ENCODE measurements at places on chromosomes 3 and 15.

DNA sequence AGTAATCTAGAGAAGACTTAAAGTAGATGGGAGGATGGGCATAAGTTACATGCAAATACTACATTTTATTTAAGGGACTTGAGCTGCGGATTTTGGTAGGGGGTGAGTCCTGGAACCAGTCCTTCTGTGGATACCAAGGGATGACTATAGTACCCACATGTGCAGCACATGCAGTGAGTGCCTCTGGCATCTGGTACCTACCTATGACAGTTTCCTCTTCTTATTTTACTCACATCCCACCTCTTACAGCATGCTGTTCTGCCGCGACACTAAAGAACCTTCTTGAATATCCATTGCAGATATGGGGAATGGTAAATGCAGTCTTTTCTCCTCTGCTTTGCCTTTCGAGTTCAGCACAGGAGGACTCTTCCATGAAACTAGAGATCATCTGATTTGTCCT, 1.7 kb downstream of the TSEN2 start:
- no peak for DNase-seq

DNA sequence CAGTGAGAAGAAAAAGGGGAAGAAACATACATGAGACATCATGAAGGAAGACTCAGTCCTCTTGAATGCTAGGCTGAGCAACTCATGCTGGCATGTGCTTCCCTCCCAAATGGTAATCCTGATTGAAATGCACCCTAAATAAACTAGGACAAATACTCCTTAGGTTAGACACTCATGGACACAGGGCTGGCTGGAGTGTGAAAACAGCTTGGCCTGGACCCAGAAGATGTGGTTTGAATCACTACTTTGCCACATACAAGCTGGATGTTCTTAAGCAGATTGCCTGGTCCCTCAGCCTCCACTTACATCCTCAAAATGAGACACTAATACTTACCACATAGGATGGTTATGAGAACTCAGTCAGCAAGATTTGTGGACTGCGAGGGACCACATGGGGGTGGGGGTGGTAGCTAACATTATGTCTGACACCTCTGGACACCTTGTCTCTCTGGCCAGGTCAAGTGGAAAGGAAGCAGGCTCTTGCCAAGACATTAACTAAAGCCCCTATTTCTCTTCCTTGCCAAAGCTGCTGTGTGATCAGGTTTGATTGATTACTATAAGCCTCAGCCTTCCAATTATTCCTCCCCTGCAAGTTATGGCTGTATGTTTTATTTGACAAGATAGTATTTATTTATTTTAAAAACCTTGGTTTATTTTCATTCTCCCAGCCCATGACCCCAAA, 138.9 kb upstream of the SLC7A14 start:
- no peak for DNase-seq

DNA sequence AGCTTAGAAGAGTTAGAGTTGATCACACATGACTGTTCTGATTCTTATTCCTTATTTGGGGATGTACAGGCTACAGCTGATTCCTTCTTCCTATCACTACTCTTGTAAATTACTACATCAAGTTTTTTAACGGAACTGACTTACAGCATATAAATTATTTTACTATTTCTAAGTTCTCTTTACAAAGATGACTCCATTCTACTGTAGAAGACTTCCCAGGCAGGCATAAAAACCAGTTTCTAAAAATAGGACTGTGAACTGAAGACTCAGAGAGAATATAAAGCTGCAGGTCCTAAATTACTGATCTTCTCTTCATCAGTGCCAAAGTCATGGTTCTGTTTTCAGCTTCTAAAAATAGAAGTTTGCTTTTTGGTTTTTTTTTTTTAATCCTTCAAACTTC, 38.9 kb downstream of the ANO10 start:
- DNase-seq = no peak

DNA sequence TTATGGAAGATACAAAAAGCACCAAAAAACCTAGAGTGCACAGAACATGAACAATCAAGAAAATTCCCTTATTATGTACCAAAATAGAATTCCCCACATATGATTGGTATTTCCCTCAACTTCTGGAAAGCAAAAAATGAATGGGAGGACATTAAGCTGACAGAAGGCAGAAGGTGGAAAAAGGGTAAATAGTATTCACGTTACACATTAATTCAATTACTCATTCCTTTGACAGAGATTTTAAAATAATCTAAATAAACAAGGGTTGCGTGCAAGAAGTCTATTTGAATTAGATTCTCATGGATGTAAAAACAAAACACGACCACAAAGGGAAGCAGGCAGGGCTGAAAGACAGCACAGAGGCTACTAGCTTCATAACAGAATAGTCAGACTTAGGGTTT, 260.5 kb upstream of the ZPLD1 start:
- no peak for DNase-seq

DNA sequence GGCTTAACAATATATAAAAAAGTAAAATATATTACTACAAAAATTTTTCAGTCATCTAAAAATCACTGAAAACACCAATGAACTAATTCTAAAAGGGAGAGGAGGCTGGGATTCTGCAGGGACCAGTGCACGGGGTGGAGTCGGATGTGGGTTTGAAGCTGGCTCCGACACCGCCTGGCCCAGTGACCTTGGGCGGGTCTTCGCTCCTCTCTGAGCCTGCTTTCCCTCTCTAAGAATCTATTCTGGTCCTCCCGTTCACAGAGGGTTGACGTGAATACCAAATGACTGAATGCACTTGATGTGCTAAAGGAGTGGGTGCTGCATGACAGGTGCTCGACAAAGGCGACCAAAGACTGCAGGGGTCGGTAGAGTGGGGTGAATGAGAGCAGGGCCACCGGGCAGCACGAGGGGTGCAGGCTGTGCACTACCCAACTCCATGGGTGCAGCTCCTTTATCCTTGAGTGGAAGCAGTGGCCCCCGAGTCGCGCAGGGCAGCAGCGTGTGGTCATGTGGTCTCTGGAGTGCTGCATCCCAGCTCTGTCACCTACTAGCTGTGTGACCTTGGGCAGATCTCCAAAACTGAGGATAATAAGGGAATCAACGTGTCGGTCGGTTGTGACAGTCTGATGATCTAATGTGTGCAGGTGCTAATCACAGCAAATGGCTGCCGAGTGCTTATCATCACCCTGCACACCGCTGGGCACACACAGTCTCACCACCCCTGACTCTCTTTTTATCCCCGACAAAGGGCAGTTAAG, 8.6 kb upstream of the IQSEC1 start:
- no peak for DNase-seq

- DNase-seq = peak; percentile 25
Observed at GRCh38 chr3:33636125-33636850, 81.8 kb downstream of the CLASP2 start.

GRCh38 chr3:184631472-184631861, 69.9 kb downstream of the EPHB3 start:
- no peak for DNase-seq

DNA sequence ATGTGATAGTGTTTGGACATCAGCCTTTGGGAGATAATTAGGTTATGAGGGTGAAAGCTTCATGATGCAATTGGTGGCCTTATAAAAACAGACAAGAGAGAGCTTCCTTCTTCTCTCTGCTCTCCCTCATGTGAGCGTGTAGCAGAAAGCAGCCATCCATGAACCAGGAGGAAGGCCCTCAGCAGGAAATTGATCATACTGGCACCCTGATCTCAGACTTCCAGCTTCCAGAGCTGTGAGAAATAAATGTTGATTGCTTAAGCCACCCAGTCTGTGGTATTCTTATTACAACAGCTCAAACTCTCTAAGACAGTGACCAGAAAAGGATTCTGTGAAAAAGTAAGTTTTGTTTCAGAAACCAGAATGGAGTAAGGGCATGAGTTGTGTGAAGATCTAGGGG, 13.3 kb downstream of the STAC start:
- DNase-seq = no peak

DNA sequence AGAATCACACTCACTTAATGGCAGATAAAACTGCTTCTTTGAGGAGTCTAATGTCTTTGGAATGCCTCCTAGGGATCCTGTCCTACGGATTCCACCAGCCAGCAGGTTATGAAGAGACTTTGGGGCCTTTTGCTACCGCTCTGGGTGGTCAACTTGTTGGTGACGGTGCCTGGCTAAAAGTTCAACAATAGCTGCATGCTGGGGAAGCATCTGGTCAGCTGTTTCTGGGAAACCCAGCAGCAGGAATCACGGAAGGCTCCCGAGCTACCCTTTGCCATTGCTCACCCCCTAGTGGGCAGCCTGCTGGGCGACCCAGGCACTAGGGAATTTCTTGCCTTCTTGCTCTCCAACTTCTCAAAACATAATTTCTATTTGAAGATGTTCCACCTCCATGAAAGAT, 263.3 kb downstream of the NEK10 start:
- DNase-seq = no peak

DNA sequence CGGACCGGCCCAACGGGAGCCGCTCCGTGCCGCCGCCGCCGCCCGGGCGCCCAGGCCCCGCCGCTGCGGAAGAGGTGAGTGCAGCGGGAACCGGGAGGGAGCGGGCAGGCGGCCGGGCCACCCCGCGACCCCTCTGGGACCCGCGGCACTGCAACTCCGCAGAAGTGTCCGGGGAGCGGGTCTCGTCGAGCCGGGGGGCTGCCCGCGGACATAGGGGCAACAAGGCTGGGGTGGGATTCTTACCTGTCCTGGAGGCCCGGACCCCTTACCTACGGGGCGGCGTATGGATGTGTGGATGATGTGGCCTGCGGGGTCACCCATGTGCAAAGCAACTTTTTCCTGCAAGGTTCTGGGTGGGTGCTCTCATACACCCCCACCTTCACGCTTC, 361 bp downstream of the SEMA3F start:
- no peak for DNase-seq

DNA sequence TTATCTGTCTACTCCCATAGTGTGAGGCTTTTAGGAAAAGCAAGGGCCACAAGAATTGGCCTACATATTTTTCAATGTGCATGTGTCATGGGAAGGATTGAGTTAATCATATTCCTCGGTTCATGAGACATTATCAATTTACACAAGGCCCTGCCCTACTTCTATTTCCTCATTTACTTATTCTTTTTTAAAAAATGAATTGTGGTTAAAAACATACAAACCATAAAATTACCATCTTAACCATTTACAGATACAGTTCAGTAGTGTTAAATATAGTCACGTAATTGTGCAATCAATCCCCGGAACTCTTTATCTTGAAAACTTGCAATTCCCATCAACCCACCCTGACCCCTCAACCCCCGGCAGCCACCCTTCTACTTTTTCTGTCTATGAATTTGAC, 284.0 kb upstream of the GADL1 start:
- no peak for DNase-seq

DNA sequence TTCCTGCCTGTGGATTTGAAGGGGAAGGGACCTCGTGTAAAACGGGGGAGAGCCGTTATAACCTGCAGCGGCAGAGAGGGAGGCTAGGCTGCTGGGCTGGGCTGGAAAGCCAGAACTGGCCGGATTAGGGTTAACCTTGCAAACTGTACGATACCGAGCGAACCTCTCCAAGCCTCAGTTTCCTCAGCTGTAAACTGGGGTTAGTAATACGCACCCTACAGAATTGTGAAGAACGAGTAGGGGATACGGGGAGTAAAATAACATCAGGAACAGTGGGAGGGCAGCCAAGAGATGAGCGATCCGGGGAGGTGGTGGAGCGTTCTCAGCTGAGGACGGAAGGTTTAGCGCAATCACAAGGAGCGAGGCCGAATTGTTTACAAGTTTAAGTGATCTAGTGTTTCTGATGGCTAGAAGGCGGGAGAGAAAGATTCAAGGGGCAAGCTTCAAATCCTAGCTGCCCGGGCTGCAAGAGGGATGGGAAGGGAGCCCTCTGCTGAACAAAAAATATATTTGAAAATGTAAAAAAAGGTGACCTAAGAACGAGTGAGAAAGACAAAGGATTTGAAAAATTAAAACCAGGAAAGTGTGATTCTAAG, 768 bp upstream of the SEMA5B start:
- DNase-seq = peak; percentile 79

DNA sequence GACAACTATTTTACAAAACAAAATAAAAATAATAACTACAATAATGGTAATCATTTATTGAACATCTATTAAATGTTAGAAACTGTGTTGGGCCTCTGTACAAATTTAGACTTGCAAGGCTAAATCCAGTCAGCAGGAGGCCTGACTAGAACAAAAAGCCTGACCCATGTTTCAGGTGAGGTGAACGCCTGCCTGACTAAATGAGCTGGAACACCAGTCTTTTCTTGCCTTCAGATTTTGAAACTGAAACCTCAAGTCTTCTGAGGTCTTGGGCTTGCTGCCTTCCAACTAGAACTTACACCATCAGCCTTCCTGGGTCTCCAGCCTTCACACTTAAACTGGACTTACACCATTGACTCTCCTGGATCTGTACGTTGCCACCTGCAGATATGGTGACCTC, 706.9 kb downstream of the TBL1XR1 start:
- DNase-seq = no peak

DNA sequence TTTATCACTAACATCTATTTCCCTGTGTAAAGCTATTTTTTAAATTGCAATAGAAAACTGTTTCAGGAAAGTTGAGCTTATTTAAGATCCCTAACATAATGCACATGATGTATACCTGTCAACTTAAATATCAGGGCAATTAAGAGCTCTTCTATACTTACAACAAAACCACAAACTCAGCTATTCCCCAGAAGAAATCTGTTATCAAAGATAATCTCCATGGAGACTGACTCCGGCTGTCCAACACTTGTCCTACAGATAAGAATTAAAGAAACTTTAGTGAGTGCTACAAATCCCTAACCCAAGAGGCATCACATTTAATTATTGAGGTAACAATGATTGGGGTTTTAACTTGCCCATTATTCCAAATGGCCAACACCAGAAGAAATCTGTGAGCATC, 3.4 kb downstream of the SELENOK start:
- DNase-seq = no peak

- DNase-seq = no peak
Observed at GRCh38 chr3:4411236-4411635, 55.8 kb downstream of the SUMF1 start.

GRCh38 chr3:127035677-127036076, 52.8 kb downstream of the PLXNA1 start:
- DNase-seq = peak; percentile 89

GRCh38 chr3:16289144-16289889, 24.3 kb downstream of the OXNAD1 start:
- DNase-seq = no peak

- DNase-seq = no peak
Observed at GRCh38 chr3:139187648-139188047, 143.0 kb upstream of the PRR23C start.

DNA sequence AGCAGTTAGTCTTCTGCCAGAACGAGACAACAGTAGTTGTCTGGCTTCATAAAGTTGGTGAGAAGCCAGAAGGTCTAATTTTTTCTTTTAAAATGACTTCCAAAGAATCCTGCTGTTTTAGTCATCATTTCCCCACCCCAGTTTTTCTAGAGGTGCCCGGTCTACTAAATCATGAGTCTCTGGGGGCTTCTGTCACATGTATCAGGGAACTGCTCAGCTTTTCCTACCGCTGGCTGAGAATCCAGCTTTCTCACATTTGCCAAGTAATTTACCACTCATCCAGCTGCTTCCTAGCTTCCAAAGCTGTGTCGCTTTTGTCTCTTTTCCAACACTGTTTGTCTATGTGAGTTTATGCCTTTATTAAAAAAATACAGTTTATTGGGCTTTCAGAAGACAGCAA, 183.3 kb downstream of the NSUN3 start:
- DNase-seq = no peak

GRCh38 chr3:98710067-98710659, 53.0 kb upstream of the ST3GAL6 start:
- no peak for DNase-seq

GRCh38 chr3:117602058-117602644, 892.6 kb downstream of the TUSC7 start:
- DNase-seq = no peak
